ENCODE measurements at places on chromosomes 2 and 18.

GRCh38 chr18:45004546-45005080 is 323.9 kb downstream of the SETBP1 start:
- no peak for DNase-seq

DNA sequence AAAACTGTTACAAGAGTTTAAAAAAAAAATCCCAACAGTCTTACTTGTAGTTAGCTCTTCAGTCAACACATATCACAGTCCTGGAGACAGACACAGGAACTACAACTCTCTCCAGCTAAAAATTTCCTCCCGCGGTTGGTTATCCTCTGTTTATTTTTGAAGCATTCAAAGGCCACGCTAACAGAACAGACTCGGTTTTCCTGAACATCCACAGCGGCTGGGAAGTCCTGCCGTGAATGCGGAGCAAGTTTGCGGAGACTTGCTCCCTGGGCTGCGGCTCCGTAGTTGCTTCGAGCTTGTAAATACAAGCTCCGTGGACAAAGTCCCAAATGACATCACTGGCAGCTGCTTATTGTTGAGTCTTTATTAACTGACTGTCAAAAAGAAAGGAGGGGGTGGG is at the start of gene NCKAP5:
NCKAP5 (minus strand) TSS at position 292 of the 400 bp plus-strand sequence. CDS start 50,937 bp downstream, outside the sequence.
- DNase-seq = no peak

GRCh38 chr2:47741101-47741500 is 41.8 kb upstream of the MSH6 start:
- DNase-seq = no peak

DNA sequence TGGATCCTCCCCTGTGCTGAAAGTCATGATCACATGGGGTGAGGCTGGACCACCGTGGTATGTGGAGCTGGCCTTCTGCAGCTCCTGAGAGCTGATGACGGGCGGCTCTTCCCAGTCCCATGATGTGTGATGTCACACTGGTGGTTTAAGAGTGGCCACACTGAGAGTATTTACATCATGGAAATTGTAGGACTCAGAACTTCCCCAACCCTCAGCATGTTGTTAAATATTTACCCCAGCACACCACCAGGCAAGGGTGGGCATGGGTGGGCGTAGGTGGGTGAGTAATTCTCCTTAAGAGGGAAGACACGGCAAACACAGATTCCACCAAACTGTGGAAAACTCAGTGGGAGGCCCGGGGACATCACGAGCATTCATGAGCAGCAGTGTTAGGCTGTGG is 106.8 kb downstream of the ALPK2 start:
- DNase-seq = no peak

DNA sequence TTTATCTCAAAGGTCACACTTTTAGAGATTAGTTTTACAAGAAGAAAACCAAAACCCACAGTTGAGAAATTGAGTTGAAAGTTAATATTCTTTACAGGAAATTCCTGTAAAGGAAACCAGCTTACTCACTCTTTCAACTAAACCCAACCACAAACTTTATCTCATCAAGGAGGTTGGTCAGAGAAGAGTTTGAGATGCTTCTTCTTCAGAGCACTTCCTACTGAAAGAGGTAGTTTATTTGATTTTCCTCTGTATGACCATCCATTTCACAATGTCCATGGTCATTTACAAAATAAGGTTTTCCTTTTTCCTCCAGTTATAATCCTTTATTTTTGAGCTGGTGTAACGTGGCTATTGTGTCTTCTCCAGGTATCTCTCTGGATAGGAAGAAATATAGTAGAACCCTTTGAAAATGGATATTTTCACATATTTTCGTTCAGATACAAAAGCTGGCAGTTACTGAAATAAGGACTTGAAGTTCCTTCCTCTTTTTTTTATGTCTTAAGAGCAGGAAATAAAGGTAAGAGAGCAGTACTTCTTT is 4.5 kb upstream of the IL18RAP start:
- no peak for DNase-seq

DNA sequence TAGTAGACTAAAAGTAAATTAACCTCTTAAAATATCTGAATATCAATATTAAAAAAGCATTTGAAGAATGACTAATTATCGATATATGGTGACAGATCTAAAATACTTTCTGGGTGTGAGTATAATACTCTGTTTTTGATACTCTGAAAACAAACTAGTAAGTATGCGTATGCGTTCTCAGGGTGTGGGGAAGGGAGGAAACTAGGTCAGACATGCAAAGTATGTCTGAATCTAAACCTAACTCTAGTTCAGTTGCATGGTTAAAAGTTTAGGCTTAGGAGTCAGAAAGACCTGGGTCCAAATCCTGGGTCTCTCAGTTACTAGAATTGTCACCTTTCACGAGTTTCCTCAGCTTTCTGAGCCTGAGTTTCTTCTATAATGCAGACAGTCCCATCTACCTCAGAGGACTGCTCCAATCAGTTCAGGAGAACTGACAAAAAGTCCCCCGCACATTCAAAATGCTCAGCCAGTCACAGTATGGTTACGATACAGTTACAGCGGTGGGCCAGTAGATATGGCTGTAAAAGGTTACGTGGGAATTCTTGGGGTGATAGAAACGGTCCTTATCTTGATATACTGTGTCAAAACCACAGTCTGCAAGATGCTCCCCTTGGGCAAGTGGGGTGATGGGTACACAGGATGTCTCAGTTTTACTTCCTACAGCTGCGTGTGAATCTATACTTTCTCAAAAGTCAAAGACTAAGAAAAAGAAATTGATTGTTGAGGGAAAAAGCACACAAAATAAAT is 29.2 kb downstream of the UNC50 start:
- no peak for DNase-seq

DNA sequence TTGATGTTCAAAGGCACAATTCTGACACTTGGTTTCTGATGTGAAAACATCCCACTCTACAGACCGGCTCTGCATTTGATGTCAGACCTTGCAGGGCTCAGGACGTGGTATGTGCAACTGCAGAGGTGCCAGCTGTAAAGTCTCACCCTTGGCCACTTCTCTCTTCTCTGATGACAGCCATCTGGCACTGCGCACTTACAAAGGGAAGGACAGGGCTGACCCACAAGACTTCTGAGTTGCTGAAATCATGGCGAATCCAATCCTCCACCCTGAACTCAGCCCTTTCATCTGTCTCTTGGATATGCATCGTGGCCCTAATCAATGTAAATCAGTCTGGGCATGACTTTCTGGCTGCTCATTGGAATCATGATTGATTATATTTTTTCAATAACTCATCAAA is 82.5 kb downstream of the SEPTIN10 start:
- DNase-seq = no peak

- peak; percentile 52 for DNase-seq
Observed at GRCh38 chr2:43269706-43270105, 43.3 kb upstream of the ZFP36L2 start.

- DNase-seq = no peak
Observed at GRCh38 chr2:215238485-215239098, 73.3 kb upstream of the ATIC start.
